ENCODE measurements at places on chromosomes 16 and 17.

GRCh38 chr17:44219616-44220212 lies at the start of gene UBTF:
Gene UBTF, minus strand, starts transcription at chr17:44219675. Its CDS starts 1,446 bp downstream, at chr17:44218229.
- peak within 1 kb of the TSS; percentile 90 for H3K27ac ChIP-seq
- H3K4me1 ChIP-seq = peaks cover 13% of the 10 kb centered on the region
- H3K36me3 ChIP-seq = peaks cover 9% of the 10 kb centered on the region
- peaks cover 11% of the 10 kb centered on the region for H3K27me3 ChIP-seq
- peak; percentile 75 for DNase-seq

GRCh38 chr16:50441486-50442157 lies 72.8 kb upstream of the BRD7 start:
- H3K4me3 ChIP-seq = no peak overlapping the region
- H3K4me1 ChIP-seq = 0 out of 2 replicates have a peak, but pooled peaks cover 5% of the 10 kb centered on the region
- no peak overlapping the region for H3K27ac ChIP-seq
- H3K36me3 ChIP-seq = 0 out of 2 replicates have a peak, but pooled peaks cover 6% of the 10 kb centered on the region
- no peaks in the 10 kb centered on the region for H3K27me3 ChIP-seq

DNA sequence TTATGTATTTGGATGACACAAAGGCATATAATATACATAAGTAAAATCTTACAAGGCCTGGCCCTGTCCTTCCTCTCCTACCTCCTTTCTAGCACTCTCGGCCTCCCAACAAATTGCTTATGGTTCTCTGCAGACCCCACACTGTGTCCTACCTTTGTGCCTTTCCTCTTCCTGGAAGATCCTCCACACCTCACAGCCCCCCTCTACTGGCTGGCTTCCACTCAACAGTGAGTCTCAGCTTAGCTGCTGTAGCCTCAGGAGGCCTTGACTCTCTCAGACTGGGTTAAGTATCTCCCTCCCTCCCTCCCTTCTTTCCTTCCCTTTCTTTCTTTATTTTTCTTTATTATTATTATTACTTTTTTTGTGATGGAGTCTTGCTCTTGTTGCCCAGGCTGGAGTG lies 8.3 kb upstream of the SLC52A1 start:
- H3K4me1 ChIP-seq = no peaks in the 10 kb centered on the region
- no peaks in the 10 kb centered on the region for H3K27me3 ChIP-seq
- no peaks in the 10 kb centered on the region for H3K36me3 ChIP-seq
- no peak overlapping the region for H3K4me3 ChIP-seq
- H3K27ac ChIP-seq = no peak overlapping the region
- peak; percentile 66 for DNase-seq

DNA sequence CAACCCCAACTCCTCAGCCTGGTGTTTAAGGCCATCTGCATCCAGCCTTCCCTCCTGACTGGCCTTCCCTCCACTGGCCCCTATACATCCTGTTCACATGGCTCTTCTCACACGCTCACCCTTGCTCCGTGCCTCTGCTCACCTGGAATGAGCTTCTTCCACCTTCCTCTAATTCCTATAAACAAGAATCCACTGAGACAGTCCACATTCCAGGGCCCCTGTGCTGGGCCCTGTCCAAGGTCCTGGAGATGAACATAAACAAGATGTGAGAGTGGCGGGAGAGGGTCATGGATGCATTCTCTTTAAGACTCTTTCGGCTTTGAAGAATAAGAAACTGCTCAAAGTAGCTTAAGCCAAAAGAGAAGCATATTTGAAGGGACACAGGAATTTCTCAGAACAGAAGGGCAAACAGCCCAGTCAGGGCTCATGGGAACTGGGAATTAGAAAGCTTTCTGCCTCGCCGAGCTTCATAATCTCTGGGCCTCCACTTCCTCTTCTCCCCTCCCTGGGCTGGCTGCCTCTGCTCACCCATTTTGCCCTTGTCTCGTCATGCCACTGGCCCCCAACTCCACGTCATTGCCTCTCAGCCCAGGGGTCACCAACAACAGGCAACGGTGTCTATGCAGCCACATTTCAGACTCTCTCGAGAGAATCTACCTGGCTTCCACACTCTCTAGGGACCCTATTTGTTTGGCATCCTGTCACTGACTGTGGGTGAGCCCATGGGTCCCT lies 13.5 kb downstream of the SPPL2C start:
- no peak overlapping the region for H3K4me3 ChIP-seq
- no peaks in the 10 kb centered on the region for H3K27me3 ChIP-seq
- peak; percentile 80 for DNase-seq
- no peaks in the 10 kb centered on the region for H3K36me3 ChIP-seq
- no peaks in the 10 kb centered on the region for H3K4me1 ChIP-seq
- no peak overlapping the region for H3K27ac ChIP-seq
